ENCODE measurements at places on chromosomes 3 and 15.

GRCh38 chr3:94402126-94402525 lies 339.3 kb downstream of the NSUN3 start:
- DNase-seq: no peak

DNA sequence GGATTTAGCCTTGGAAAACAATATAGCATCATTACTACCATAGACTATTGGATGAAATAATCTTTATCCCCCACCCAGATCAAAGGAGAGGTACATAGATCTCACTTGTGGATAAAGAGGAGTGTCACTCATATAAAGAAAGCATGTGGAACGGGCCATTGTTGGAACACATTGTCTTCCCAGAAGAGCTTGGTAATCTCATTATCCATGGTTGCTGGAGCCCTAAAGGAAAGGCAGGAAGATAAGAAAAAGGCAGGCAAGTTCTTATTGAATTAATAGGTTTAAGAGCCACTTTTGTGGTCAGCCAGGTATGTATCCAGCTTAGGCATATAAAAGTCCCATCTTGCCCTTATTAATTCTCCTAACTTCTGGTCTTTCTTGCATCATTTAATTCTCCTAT lies 659.1 kb downstream of the GRM7 start:
- no peak for DNase-seq

GRCh38 chr3:148269816-148270215 lies 427.9 kb upstream of the AGTR1 start:
- no peak for DNase-seq

- DNase-seq: no peak
Measured at GRCh38 chr3:154018100-154018696, 103.0 kb upstream of the ARHGEF26 start.

- DNase-seq: no peak
Measured at GRCh38 chr3:10408680-10409079, 87.8 kb upstream of the SEC13 start.

GRCh38 chr3:99419116-99419515 lies 219.3 kb upstream of the COL8A1 start:
- DNase-seq: no peak

- no peak for DNase-seq
Measured at GRCh38 chr15:91142946-91143345, 42.9 kb downstream of the SV2B start.

GRCh38 chr15:85539491-85539890 lies 159.1 kb downstream of the AKAP13 start:
- DNase-seq: no peak

DNA sequence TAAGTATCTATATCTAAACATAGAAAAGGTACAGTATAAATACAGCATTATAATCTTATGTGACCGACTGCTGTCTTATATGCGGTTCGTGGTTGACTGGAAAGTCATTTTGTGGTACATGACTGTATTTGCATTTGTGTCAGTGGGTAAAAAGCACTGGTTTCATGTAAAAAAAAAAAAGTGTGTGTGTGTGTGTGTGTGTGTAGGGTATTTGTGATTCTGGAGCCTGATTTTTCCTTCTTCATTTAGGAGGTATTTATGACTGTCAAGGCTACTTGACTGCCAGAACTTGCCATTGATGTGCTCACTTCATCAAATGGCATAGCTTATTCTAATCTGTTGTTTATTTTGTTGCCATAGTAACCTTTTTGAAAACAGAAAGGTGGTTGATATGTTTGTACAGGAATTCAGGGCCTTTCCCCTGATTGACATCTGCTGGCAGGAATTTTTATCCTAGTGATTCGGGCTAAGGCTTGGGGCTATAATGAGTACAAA lies 63.2 kb downstream of the AKAP13 start:
- DNase-seq: no peak

DNA sequence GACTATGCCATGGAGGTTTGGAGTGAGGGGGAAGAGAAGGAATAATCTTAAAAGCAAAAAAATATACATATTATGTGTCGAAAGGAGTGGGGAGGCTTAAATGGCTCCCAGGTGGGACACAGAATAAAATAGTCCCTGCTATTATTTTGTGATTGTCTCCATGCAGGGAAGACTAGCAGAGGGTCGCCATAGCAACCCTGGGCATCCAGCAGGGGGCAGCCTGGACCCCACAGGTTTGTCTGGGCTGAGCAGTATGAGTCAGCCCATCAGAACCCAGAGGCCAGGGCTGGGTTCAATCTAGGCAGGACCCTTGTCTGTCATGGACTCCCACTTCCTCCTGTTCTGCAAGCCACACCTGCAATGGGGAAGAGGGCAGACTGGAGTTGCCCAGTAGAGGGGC lies 17.6 kb upstream of the LINGO1 start:
- no peak for DNase-seq
